ENCODE measurements at places on chromosomes 2 and 18. TPM values are rescaled to one million over a fixed set of nuclear protein-coding genes. Genes with fewer than 3 reads are reported as not detected.

TUBA4A gene
- 42.2 TPM for total RNA-seq

ANAPC1 gene
- total RNA-seq: 57.0 TPM

INHA gene
- total RNA-seq: 0.12 TPM

AOX1 gene
- 27.5 TPM for total RNA-seq

GKN1 gene
- not detected for total RNA-seq

CFAP65 gene
- 0.12 TPM for total RNA-seq

ERMN gene
- not detected for total RNA-seq

MALL gene
- 3.8 TPM for total RNA-seq

C18orf32 gene
- 27.9 TPM for total RNA-seq

PAIP2B gene
- 0.49 TPM for total RNA-seq

SCG2 gene
- 79.7 TPM for total RNA-seq

BCL11A gene
- total RNA-seq: not detected

MYO7B gene
- total RNA-seq: 11.3 TPM

PLGLB1 gene
- 0.36 TPM for total RNA-seq

SULT1C2 gene
- total RNA-seq: not detected

NLRC4 gene
- not detected for total RNA-seq

IL36G gene
- 0.24 TPM for total RNA-seq

STK16 gene
- 28.5 TPM for total RNA-seq

TRAPPC12 gene
- total RNA-seq: 60.6 TPM

SCYGR7 gene
- not detected for total RNA-seq

AQP12B gene
- not detected for total RNA-seq

ABCG8 gene
- not detected for total RNA-seq

IFIH1 gene
- total RNA-seq: 13.1 TPM

TXNDC9 gene
- total RNA-seq: 151 TPM

LRRC30 gene
- total RNA-seq: not detected
